ENCODE measurements at places on chromosomes 3 and 15.

DNA sequence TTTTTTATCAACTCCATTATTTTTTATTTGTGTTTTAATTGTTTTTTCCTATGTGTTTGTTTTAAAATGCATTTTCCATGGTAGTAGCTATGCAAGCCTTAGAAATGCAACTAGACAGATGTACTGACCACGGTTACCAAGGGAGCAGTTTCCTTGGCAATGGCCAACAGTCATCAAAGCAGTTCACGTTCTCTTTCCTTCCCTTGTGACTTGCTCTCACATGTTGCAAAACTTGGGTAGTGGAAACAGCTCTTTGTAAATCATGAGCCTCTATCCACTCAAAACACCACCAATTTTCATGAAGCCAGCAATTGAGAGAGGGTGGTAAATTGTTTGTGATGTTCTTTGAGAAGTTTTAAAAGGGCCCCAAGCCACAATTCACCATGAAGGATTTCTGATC lies 499.4 kb upstream of the MDFIC2 start:
- DNase-seq = no peak

- no peak for DNase-seq
Measured at GRCh38 chr3:55904716-55905115, 417.6 kb upstream of the WNT5A start.

- DNase-seq = peak; percentile 32
Measured at GRCh38 chr3:49616061-49616460, 58.1 kb upstream of the APEH start.

GRCh38 chr3:9087831-9088413 lies 124.7 kb upstream of the RAD18 start:
- no peak for DNase-seq

DNA sequence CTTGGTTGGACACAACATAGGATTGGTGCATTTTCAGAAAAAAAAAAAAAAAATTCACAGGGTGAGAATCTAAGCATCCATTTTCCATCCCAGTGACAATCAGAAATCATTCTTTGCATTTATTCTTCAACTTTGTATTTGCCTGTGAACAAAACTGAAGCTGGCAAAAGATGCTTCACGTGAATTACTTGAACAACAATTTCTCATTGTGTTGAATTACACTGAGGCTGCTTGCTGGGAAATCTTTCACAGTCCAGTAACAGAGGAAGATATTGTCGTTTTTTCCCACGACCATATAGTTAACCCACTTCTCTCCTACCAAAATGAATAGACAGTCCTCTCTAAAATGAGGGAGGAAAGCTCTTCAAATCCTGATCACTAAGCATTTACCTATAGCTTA lies 4.3 kb upstream of the SLCO3A1 start:
- no peak for DNase-seq

DNA sequence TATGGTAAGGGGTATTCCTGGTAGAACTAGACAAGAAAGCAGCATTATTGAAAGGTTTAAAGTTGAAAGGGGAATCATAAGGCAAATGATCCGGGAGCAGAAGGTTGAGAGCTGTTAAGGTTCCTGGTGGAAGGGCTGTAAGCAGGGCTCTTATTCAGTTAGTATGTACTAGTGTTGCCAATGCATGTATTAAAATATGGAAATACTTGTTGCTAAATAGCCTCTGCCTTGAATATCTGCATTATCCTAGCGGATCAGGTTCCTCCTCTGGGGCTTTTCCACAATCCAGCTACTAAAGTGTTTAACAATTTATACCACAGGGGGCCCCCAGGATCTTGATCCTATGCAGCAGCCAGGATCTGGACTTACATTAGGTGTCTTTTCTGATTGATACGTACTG lies 7.3 kb upstream of the COPB2 start:
- no peak for DNase-seq

- DNase-seq = no peak
Measured at GRCh38 chr15:100832149-100832942, 47.3 kb upstream of the ALDH1A3 start.

DNA sequence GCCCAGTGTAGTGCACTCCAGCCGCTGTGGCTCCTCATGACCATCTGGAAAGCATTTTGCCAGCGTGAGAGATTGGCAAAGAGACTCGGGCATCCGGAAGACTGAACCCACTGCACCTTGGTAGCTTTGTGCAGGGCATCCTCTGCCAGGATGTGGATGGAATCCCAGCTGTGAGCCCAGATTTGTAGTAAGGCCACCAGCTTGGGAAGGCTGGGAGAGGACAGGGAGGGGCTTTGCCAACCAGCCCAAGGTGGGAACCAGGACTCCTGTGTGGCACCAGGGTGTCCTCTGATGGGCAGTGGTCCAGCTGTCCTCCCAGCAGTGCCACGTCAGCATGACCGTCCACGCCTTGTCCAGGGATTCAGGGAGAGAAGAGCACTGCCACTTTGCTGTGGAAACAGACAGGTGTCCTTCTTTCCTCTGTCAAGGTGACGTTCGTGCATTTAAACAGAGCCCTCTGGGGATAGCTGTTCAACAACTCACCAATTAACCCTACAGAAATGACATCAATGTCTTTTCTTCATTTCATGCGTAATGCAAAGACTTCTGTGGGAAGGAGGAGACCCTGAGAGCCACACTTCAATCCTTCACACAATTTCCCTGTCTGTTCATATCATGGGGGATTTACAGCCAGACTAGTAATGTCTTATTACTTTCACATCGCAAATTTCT lies 19.1 kb downstream of the KLF15 start:
- peak; percentile 13 for DNase-seq

DNA sequence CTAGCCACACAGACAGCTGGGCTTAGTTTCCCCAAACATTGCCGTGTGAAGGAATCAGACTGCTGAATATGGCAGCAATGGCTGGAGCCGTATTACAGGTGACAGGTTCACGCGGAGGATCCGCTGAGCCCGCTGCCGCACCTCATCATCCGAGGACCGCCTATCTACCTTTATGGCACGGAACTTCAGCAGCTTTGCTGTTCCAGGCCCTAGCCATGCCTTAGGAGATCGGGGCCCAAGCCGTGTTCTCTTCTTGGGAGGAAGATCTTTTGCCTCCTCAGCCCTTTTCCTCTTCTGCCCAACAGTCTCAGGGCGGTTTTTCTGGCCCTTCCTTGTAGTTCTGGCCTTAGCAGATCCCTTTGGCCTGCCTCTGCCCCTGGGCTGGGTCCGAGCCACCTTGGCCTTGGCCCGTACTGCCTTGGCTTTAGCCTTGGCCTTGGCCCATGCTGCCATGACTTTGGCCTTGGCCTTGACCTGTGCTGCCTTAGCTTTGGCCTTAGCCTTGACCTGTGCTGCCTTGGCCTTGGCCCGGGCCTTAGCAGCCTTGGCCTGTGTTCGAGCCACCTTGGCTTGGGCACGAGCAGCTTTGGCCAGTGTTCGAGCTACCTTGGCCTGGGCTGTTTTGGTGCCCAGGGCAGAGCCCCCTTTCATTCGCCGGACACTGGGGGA lies 3.2 kb downstream of the CCDC71 start:
- DNase-seq = no peak

GRCh38 chr15:90790057-90790456 lies 72.9 kb downstream of the BLM start:
- DNase-seq = no peak

GRCh38 chr3:87558492-87558891 lies 282.1 kb upstream of the POU1F1 start:
- no peak for DNase-seq

- DNase-seq = no peak
Measured at GRCh38 chr3:171347301-171348039, 112.7 kb downstream of the TNIK start.

GRCh38 chr15:62644216-62644888 lies 398.2 kb upstream of the TPM1 start:
- DNase-seq = no peak

DNA sequence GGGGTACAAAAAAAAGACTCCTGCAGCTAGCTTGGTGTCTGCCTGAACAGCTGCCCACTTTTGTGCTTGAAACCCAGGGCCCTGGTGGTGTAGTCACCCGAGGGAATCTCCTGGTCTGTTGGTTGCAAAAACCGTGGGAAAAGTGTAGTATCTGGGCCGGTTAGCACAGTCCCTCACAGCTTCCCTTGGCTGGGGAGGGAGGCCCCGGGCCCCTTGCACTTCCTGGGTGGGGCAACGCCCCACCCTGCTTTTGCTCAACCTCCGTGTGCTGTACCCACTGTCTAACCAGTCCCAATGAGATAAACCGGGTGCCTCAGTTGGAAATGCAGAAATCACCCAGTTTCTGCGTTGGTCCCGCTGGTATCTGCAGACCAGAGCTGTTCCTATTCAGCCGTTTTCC lies 211.7 kb upstream of the ZPLD1 start:
- no peak for DNase-seq

- DNase-seq = peak; percentile 60
Measured at GRCh38 chr3:4474683-4475490, 7.8 kb upstream of the SUMF1 start.

- DNase-seq = no peak
Measured at GRCh38 chr15:98826658-98827057, 178.3 kb downstream of the IGF1R start.

DNA sequence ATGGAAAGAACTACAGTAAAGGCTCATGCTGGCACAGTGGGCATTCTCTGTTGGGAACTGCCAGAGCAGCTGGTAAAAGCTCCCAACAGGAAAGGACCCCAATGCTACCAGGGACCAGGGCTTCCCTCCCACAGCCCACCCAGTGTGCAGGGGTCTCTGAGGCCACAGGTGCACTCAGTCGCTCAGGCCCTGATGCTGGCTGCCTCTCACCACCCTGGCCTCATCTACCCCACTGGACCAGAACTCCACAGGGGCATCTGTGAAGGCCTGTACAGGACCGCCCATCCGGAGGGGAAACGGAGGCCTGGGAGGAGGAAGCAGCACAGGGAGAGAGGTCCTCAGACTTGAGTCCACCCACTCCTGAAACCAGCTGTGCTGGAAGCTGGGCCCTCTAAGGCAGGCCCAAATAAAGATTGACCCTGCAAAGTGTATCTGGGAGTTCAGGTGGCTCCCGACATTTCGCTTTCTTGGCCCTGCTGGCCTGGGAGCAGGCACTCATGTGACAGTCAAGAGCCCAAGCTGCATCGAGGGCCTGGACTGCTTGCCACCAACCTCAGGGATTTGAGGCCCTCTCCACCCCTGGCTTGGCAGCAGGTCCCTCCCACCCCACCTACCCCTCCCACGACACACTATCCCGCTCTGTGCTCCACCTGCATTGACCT lies 12.7 kb downstream of the KLF15 start:
- peak; percentile 20 for DNase-seq

DNA sequence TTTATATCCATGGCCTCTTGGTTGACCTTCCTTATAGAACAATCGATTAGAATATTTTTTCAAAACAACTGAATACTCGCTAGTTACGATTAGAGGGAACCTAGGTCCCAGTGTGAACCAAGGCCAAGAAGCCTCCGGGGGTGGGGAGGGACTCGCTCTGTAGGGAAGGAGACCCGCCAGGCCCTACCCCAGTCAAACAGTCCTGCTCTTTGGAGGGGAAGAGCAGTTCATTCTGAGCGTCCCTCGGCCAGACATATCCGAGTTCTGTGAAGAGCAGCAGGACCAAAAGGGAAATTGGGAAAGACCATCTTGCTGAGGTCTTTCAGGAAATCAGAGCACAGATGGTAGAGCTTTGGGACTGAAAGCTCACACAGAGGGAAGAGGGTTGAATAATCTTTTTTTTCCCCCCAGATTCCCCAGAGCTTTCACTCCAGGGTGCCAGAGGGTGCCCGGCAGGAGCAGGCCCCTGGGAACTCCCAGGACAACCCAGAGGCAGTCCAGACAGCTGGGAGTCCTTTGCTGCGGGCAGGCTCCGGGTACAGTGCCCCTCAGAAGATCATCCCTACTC lies 137.2 kb upstream of the HES1 start:
- no peak for DNase-seq

GRCh38 chr15:65747265-65747664 lies 44.8 kb downstream of the DENND4A start:
- DNase-seq = no peak

DNA sequence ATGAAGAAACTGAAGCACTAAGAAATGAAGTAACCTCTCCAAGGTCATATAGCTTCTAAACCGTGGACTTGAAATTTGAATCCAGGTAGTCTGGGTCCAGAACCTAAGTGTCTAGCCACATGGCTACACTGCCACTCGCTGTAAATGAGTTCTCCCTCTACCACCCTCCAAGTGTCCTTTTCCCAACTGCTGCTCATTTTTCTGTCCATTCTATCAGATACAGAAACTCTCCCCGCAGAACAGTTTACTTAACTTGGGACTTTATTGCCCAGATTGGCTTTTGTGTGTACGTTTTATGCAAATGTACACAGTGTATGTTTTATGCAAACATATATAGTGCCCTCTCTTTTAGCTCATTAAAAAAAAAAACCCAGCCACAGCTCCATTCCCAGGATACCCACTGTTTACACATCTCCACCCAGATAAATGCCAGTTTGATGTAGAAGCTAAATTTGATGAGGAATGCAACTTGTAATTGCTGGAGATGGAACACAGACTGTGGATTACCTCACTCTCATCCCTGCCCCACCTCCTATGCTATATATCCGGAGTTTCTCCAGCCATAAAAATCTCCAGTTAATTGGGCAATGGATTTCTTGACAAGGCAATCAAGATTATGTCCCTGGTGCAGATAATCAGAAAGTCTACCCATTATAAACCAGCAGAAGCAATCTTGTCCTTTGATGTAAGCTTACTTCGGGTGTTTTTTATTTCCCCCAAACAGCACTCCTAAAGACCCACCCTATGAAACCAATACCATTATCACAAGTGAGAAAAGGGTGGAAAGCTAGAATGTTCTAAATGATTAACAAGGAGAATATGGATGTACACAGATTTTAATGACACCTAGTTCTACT lies 42.0 kb downstream of the THBS1 start:
- DNase-seq = no peak

GRCh38 chr3:1710663-1711062 lies 388.0 kb upstream of the CNTN4 start:
- no peak for DNase-seq

All from activated CD8-positive, alpha-beta memory T cell treated with anti-CD3 and anti-CD28 coated beads, Interleukin-2, amount 50 U/mL, for 48 hours (primary cell).